CD4-positive, alpha-beta T cell treated with Interleukin-1 beta for 1 hour (primary cell): ENCODE measurements at places on chromosomes 11 and 22.

- DNase-seq = no peak
These were observed 36.3 kb upstream of the CFAP300 start for GRCh38 chr11:102010776-102011494.

DNA sequence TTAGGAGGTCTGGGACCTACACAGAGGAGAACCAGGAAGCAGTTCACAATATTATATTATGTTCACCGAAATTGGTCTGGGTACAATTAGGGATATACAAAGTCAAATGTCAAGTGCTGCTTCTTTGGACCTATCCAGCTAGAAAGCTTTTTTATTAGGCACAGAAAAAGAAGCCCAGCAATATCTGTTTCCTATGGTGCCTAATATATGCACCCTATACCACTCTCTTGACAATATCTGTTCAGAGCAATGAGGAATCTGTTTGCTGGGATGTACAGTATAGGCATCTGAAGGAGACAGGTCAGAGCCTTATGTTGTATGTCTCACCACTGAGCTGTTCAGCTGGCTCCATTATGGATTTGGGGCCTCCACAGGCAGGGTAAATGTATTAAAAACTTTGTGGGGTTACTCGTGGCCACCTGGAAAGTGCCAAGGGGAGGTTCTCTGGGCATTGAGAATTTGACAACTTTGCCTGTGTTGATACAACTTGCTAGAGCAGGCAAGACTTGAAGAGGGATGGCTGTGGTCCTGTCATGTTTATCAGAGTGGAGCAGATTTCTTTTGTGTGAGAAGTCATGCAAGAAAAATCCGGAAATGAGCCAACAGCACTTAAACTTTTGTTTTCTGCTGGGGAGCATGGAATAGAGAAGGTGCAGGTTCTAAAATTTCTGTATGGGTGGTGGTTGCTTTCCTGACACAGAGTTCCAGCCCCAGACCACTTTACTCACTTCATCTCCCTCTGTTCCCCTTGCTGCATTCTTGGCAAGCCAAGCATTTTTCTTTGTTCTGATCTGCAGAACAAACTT lies 10.1 kb downstream of the STIM1 start:
- DNase-seq = no peak

GRCh38 chr11:106152824-106153223 lies 75.4 kb downstream of the AASDHPPT start:
- DNase-seq = no peak

DNA sequence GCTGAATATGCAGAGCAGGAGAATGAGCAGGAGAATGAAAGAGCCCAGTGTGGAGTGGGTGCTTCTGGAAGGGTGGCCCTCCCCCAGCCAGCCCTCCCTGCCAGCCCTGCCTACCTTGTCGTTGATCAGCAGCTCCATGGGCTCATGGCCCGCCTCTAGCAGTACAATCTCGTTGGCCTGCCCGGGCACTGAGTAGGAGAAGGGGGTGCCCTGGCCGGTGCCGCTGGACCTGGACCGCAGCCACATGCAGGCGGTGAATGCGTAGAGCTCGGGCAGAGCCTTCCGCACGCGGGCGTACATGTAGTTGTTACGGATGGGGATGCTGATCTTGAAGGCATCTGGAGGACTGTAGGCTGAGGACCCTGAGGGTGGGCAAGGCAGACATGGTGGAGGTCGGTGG lies 17.4 kb downstream of the NPTXR start:
- no peak for DNase-seq

- DNase-seq = no peak
These were observed 8.0 kb upstream of the FIBIN start for GRCh38 chr11:26985943-26986342.

DNA sequence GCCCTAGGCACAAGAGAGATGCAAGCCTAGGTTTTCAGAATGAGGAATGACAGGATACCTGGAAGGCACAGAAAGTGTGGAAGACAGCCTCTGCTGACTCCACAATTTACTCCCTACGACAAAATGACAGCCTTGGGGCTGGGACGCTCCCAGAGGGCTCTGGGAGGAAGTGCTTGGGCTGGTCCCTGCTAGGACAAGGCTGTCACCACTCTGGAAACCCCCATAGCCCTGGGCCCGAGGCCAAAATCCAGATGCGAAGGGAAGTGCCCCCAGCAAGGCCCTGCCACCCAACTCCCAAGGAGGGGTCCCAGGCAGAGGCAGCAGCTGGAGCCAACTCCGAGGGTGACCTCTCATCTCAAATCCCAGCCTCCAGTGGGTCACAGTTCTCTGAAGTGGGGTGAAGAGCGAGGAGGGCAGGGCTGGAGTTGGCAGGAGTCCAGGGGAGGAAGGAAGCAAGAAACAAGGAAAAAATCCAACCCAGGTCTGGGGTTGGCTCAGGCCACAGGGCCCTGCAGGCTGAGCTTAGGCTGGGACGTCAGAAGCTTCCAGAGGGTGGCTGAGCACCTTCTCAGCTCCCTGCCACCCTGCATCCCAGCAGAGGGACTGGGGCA lies 6.3 kb upstream of the CDC42EP2 start:
- peak; percentile 61 for DNase-seq

DNA sequence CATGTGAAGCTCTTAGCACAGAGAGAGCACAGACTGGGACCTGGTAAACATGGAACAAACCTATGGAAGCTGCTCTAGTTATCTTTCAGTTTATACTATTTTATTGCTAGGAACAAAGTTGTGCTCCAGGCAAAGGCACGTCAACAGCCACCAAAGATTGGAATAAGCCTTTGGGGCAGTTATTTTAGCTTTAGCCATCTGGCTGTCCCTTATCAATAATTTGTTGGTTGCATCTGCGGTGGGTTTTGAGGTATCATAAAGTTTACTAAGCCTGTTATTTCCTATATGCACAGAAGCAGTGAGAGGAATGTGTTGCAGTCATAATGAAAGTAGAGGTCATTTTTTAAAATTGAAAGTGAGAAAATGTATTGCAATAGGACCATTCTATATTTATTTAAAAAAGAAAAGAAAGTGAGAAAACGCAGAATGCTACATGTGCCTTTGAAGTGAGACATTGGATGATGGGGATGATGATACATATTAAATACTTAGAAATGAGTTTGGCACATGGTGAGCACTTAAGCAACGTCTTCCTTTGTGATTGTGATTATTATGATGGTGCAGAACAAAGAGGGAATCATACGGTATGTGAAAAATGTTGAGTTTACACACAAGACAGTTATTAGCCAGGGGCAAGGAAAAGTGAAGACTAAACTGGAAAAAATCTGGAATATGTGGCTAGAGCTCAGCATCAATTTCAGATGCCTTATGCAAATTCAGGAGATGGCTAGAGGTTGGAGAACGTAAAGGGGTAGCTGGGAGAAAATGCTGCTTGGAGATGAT lies 58.3 kb downstream of the PRR5L start:
- DNase-seq = no peak

DNA sequence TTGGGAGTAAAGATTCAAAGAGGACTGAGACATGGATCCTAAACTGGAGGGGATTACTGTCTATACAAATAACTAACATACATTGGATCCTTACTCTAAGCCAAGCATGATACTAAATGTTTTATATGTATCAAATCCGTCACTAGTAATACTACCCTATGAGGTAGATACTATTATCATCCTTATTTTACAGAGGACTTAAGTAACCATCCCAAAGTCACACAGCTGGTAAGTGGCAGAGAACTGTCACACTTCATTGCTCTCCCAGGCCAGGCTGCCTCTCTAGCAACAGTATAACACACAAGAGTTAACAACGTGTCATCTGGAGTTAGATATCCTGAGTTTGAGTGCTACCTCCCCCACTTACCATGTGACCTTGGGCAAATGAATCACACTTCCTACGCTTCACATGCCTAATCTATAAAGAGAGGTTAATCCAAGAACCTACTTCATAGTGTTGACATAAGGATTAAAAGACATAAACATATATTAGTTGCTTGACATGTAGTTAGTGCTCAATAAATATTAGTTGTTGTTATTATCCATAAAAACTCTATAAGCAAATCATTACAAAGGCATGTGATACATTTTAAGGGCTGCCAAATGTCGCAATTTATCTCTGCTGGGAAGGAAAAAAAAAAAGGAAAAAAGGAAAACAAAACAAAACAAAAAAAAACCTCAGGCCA lies 33.8 kb upstream of the SPON1 start:
- DNase-seq = no peak

- no peak for DNase-seq
These were observed 248.5 kb upstream of the C11orf87 start for GRCh38 chr11:109173504-109173903.

- peak; percentile 90 for DNase-seq
These were observed at the start of gene GCAT for GRCh38 chr22:37807410-37808293. GCAT (plus strand) TSS chr22:37807934; CDS start chr22:37807968, 34 bp downstream.

- no peak for DNase-seq
These were observed 322.2 kb downstream of the SHANK2 start for GRCh38 chr11:70930215-70930614.

- DNase-seq = no peak
These were observed 44.6 kb upstream of the ELF5 start for GRCh38 chr11:34558211-34558610.

- no peak for DNase-seq
These were observed 59.6 kb upstream of the EMID1 start for GRCh38 chr22:29146091-29146560.

- no peak for DNase-seq
These were observed 5.6 kb downstream of the JAML start for GRCh38 chr11:118219244-118219643.

GRCh38 chr11:2760196-2760871 lies 60.5 kb upstream of the KCNQ1OT1 start:
- no peak for DNase-seq

- DNase-seq = no peak
These were observed 14.3 kb upstream of the RANBP1 start for GRCh38 chr22:20101638-20102037.

- peak; percentile 31 for DNase-seq
These were observed 22.1 kb downstream of the GGTLC2 start for GRCh38 chr22:22666307-22667091.

GRCh38 chr11:9662273-9662672 lies 1.6 kb upstream of the SWAP70 start:
- no peak for DNase-seq

GRCh38 chr11:68715456-68716122 lies 31.2 kb downstream of the GAL start:
- DNase-seq = no peak

DNA sequence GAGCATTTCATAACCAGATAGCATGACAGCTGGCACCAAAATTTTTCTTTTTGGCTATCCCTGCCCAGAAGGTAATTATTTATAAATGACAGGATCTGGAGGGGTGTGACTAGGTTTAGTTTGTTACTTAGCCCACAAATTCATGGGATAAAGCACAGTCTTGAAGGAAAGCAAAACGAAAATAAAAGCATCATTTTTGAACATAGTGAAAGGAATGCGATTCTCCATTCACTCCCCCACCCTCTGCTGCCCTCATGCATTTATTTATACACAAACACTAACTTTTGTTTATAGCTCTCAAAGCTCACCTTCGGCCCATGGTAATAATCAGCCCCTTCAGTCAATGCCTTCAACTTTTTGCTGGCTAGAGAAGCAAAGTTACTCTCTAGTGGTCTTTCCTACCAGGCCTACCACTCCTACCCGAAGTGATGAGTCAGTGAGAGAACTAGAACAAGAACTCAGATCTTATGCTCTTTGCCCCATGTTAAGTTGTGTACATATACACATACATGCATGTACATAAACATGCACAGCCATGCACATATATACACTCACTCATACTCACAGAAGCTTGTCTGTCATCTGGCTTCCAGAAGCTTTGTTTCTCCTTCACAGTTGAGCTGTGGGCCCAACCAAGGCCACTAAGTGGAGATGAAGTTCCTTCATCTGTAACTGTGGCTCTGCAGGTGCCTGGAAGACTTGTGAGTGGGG lies 22.6 kb downstream of the CALCA start:
- no peak for DNase-seq

DNA sequence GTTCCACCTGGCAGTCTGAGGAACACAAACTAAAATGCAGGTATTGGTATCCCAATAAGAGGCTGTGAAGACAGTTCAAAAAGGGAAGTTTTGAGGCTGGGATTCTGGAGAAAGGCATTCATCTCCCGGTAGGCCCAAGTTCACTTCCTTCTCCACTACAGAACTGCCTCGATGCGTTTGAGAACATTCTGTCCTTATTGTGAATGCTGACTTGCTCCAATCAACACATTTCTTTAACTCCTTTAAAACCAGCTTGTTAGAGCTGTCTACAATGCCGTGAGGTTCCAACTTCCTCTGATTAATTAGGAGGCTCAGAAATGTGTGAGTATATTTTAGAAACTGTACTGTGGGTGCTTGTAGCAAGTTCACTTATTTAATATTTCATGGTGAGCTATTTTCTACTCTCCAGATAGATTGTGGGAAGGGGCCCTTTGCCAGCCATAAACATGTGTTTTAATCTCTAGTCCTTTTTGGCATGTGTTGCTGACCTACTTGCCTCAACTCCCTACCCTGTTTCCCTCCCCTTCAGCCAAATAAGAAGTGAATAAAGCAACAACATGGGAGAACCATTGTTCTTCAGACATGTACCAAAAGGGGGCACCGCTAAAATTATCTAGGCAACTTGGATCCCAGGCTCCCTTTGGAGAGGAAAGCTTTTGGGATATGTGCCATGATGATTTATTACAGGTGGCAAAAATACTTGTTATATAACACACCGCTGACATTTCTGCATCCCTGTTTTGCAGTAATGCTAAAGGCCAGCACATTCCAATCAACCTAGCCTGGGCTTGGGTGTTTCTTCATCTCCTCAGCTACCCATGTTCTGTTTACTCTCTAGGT lies 245.6 kb downstream of the BLID start:
- DNase-seq = no peak

DNA sequence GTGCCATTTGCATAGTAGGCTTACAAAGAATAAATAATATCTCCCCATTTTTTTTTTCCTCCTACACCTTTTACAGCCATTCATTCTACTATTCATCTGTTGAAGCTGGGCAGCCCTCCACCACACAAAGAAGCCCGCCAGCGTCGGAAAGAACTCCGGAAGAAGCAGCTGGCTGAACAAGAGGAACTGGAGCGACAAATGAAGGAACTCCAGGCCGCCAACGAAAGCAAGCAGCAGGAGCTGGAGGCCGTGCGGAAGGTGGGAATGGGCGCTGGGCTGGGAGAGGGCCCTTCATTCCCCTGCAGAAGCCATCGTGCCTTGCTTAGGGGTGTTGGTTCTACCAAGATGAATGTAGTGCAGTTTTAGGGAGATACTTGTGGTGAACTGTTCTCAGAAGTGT lies 68.6 kb downstream of the SWAP70 start:
- no peak for DNase-seq

- DNase-seq = peak; percentile 9
These were observed 49.3 kb upstream of the MPPED2 start for GRCh38 chr11:30635401-30635989.

- DNase-seq = no peak
These were observed 41.5 kb downstream of the OR4D9 start for GRCh38 chr11:59552844-59553243.

GRCh38 chr22:31244046-31244942 lies 32.2 kb downstream of the LIMK2 start:
- DNase-seq = no peak

GRCh38 chr22:29521526-29521925 lies 32.0 kb downstream of the THOC5 start:
- DNase-seq = no peak

DNA sequence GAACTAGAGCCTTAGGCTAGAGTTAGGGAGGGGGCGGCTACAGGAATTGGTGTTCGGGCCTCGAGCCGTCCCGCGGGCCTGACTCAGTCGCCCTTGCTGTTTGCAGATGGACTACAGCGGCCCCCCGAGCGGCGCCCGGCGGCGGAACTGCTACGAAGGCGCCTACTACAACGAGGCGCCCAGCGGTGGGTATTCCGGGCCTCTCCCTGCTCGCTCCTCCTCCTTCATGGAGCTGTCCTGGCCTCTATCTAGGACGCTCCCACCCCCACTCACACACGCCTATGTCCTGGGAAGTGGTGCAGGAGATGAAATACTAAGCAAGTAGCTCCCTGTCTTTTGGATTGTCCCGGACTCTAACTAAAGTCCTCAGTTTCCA lies 1.4 kb downstream of the MYOD1 start:
- DNase-seq = no peak

GRCh38 chr11:80694385-80694784 lies 1253.6 kb upstream of the TENM4 start:
- no peak for DNase-seq
